ENCODE measurements at places on chromosomes 11 and 22.

DNA sequence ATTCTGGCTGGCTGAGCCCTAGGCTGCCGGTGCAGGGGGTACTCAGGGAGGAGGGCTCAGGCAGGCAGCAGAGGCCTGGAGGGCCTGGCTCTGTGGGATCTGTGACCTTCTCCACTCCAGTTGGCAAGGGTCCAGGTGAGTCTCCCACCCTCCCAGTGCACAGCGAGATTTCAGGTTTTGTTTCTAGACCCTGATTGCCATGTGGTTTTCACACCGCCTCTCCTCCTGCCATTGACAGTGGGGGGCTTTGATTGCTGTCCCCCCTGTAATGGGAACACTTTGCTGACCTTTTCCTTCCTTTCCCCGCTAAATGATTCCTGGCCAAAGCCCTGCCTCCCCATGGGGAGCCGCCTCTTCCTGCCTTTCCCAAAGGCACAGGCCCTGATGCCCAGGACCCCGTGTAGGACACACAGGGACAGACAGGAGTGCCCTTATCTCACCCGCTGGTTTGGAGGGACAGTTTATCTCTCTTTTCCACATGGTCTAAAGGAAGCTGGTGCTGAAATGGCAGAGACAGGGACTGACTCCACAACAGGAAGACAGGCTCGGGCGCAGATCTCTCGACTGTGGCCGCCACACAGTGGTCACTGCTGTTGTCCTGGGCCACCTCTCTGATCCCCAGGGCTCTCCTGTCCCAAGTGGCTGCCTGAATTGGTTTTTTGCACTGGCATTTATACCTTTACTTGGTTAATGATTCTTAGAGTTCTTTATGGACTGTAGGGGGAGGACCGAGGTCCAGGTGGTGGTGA is 43.4 kb downstream of the BCR start:
- no peak for DNase-seq

DNA sequence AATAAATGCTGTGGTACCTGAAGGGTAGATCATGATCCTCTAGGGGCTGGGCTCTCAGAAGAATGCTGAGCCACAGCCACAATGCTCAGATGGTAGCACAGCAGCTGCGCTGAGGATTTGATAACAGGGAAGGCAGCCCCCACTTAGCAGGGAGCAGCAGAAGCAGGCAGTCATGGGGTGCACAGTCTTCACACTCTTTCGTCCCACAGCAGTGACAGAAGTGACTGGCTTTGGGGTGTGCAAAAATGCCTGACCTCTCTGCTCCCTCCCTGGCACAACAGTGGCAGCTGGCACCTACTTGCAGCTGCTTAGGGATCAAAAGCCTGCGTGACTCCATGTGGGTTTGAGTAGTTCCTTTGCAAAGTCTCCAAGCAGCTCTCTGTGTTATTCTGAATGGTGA is 1349.8 kb upstream of the RAG2 start:
- DNase-seq = no peak

- no peak for DNase-seq
These were observed 188.3 kb upstream of the BLID start for GRCh38 chr11:122304306-122304705.

DNA sequence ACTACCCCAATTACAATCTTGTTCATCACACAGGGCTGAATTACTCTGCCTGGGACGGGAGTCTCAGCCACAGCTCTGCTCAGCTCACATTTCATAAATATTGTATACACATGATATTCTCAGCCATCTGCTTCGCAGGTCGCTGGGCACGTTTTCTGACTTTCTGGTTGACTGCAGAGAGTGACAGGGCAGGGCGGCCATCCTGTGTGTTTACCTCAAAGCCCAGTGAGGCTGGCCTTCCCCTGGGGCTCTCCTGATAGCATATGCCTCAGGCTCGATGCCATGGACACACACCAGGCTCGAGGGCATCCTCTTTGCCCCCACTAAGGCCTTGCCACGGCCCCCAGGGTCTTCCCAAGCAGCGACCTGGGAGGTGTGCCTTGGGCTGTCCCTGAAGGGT is 345.0 kb downstream of the CADM1 start:
- DNase-seq = no peak

DNA sequence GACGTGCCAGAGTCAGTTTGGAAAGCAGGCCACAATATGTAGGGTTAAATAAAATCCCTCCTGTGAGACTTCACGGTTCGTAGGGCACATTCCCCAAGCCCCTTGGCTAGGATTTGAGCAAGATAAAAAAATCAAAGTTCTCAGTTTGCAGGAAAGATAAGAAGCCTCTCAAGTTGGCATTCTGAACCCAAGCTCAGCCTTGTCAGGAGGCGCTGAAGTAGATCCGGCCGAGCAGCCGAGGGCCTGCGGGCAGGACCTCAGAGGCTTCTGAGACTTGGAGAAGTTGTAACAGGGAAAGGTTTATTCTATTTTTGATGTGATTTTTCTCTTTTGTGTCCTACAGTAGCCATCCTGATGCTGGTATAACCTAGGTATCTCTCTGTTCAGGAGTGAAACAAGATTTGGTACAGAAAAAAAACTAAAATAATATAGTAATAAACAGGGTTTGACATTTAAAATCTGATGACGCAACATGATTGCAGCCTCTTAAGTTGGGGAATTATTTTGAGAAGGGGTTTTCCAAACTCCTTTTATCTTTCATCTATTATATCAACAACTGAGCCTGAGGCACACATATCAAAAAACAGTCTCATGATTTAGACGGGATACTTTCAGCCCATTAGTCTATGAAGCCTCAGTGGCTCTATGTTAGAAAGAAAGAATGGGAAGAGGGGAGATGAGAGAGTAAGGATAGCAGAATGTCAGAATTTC is 10.1 kb downstream of the PATE2 start:
- no peak for DNase-seq

DNA sequence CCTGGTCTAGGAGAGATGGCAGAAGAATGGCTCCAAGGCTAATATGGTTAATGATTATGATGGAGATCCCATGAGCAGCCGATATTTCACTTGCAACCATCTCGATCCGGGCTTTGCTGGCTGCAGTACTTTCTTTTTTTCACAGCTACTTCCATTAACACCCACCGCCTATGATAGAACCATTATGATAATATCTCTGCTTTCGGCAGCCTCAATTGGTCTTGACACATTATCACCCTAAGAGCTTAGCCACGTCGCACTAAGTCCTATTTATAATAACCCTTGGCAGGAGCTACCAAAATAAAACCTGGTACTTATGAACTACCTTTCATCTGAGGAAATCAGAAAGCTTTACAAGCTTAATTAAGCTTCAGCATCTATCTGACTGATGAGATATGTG is 7.6 kb upstream of the FJX1 start:
- no peak for DNase-seq

DNA sequence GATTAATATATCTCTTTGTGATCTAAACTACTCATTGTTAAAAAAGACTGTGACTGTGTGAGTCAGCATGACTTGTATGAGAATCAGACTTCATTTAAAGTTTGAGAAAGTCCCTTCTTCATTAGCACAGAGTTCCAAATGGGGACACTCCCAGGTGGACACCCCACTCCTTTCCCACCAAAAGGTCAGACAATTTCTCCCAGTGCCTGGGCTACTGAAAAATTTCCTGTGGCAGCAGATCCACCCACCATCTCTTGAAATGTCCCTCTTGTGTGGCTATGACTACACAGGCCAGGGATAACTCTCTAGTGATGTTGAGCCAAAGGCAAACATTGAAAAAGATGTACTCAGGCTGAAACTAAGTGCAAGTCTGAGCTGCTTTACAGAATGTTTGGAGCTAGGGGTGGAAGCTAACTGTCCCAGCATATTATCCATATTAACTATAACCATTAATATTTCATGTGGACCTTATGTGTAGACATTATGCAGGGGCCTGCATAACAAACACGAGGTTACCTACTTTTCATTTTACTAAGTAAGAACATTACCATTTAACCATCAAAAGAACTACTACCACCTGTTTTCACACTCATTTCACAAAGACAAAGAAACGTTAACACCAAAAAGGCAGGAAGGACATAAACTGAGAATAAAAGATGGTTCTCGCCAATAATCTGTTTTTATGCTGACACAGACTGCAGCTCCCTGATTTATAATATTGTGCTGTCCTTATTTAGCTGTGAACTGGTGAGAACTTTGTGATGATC is 44.8 kb downstream of the MMP20 start:
- no peak for DNase-seq

DNA sequence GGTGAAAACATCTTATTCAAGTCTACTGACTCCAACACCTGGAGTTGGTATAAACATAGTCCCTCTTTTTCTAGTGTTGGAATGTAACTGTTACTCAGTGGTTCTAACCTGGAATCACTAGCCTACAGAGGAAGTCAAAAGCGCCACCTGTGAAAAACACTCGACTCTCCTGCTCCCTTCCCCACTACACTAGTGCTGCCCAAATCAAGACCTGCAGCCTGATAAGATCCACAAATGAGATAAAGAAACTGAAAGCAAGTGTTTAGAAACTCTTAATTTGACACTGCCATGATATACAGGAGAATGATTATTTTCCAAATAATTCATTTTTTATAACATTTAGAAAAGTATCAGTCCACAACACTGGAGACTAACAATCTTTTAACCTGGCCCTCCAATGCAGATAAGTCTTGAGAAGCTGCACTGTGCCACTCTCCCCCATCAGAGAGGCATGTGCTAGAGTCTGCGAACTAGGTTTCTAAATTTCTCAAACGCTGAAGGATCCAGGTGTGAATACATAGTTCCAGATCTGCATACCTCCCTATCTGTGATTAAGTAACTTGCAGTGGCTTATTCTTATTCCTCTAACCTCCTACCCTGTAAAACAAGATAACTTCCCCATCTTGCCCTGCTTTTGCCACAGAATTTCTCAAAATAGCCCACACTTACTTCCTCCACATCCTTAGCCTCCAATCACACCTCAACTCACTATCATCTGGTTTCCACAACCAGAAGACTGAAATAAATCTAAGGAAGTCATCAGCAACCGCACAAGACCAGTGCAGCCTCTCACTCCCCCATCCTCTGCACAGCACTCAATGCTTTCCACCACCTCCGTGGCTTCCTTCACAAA is 88.1 kb downstream of the RRAS2 start:
- DNase-seq = no peak

- DNase-seq = no peak
These were observed 183.1 kb downstream of the ARHGAP42 start for GRCh38 chr11:100870138-100870537.

Measured in liver (tissue), 10 donors.